Urinary bladder (tissue), 4 donors: ENCODE measurements at places on chromosomes 4 and X.

DNA sequence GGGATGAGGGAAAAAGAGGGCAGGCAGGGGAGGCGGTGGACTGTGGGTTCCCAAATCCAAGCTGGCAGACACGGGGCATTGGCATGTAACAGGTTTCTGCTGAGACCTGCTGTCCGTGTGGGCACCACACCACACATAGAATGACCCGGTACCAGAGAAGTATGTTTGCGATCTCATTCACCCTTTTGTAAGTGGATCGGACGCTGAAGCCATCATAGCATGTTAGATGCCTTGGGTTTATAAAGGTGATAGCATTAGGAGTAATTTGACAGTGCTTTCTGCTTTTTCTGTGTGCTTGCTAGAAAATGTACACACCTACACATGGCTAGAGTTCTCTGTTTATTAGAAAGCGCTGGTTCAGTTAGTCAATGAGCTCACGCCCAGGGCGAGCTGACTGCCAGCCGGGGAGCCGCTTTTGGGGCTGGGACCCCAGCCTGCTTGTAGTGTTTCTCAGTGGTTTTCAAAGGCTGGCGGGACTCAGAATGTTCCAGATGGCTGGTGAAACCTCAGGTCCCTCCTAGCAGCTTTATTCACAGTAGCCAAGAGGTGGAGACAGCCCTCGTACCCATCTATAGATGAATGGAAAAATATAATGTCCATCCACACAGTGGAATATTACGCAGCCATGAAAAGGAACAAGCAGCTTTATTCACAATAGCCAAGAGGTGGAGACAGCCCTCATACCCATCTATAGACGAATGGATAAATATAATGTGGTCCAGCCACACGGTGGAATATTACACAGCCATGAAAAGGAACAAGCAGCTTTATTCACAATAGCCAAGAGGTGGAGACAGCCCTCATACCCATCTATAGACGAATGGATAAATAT, 579 bp downstream of the IL3RA start:
- DNase-seq, result no peak

- DNase-seq, result no peak
Observed at GRCh38 chr4:30756553-30756952, 36.4 kb downstream of the PCDH7 start.

- no peak for DNase-seq
Observed at GRCh38 chrX:46461660-46462191, 83.5 kb downstream of the ZNF674 start.

- DNase-seq, result no peak
Observed at GRCh38 chr4:87698394-87698793, 48.3 kb downstream of the DMP1 start.

- DNase-seq, result no peak
Observed at GRCh38 chr4:104973708-104974107, 173.0 kb upstream of the TET2 start.

DNA sequence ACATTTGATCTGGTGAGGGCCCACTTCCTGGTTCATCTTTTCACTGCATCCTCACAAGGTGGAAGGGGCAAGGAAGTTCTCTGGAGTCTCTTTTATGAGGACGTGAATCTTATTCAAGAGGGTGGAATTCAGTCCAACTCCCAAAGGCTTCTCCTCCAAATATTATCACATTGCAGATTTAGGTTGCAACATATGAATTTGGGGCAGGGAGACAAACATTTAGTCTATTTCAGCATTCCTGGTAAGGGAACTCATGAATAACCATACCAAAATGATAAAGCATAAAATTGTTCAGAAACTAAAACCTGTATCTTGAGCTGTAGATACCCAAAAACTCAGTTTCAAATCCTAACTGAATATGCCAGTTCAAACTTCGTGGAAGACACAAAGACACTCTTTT, 246.8 kb downstream of the QDPR start:
- DNase-seq, result no peak

- no peak for DNase-seq
Observed at GRCh38 chr4:16824278-16824806, 74.1 kb downstream of the LDB2 start.

DNA sequence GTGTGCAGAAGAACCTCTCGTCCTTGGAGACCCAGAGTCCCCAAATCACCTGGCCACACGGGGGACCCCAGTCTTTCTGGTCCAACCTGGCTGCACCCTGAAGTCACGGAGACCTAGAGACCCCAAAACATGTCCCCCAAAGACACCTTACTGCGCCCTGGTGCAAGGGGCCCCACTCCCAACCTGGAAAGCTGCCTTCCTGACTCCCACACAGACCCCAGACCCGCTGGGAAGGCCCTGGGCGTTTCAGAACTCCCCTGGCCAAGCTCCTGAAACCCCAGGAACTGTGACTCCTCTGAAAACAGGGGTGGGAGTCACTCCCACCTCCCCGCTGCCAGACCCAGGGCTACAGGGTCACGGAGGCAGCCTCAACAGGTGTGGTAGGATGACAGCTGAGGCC, 12.7 kb upstream of the SHOX start:
- DNase-seq, result no peak

DNA sequence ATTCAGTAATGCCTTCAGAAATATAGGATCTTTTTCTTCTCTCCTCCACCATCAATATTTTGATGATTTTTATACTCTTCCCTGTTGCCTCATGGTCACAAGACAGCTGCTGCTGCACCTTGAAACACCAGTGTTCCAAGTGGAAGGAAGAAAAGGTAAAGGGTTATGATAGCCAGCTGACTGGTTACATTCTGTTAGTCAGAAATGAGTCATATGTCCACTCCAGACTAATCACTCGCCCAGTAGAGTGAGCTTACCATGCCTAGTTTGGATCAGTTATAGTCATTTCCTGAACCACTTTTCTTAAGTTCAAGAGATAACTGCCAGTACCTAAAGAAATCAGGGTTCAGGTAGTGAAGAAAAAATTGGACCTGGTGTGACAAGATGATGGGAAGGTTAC, 532.3 kb upstream of the SMIM31 start:
- no peak for DNase-seq

- no peak for DNase-seq
Observed at GRCh38 chr4:112038861-112039260, 106.4 kb upstream of the FAM241A start.

DNA sequence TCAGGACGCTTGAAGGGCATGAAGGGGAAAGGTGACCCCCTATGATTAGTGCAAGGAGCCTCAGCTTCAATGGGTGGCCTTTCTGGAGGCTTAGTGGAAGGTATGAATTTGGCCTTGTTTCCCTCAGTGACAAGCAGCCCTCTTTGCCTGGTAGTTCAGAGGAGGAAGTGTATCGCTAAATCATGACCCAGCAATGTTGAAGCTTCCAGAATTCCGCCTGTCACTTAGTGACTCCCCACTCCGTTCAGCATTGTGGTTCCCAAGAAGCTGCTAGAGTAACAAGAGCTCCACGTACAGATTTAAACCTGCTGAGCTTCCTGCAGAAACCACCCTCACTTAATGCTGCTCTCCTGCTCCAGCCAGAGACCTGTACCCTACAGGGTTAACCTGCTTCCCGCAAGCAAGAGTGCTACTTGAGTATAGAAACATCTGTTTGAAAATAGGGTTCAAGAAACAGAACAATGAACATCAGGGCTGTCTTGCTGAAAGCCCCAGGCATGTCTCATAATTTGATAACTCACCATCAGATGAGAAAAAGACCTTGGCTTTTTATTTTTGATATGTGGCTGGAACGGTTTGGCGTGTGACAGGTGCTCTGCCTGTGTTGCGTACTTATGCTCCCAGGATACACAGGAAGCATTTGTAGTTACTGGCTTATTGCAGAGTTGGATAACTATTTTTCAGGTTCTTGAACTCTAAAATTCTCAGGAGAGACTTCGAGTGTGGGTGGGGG, 105.2 kb downstream of the UCHL1 start:
- no peak for DNase-seq

DNA sequence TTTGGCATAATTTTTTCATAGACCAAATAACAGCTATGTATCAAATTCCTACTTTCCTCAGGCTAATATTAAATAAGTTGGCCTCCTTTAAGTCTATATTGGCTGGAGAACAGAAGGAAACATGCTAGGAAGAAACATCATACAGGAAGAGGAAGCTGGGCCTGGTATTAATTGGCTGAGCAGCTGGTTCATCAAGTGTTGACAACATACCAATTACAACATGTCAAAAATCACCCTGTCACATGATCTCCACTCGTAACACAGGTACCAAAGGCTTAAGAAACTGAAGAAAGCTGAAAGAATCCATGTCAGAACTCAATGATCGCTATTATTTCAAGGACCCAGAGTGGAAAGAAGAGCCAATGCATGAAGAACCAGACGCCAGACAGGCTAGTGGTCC, 10.5 kb downstream of the WDFY3 start:
- no peak for DNase-seq

DNA sequence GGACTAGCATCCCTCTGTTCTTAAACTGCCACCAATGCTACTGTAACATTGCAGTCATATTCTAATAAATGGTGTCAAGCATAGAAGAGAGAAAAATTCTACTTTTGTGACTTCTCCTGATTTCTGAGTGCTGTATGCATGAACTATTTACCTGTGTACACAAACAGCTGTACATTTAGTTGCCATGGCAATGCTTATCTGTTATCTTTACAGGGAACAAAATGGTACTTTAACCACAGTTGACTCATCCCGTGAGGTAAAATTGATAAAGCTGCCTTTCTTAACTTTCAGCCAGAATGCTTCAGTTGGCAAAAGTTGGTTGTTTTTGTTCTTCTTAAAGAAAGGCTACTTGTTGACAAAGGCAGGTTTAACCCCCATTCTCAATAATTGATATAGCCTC, 587.5 kb upstream of the MAGEB2 start:
- DNase-seq, result peak; percentile 0

- no peak for DNase-seq
Observed at GRCh38 chrX:110373310-110373709, 14.7 kb downstream of the RTL9 start.

- no peak for DNase-seq
Observed at GRCh38 chr4:76886848-76887441, 11.0 kb downstream of the SOWAHB start.

DNA sequence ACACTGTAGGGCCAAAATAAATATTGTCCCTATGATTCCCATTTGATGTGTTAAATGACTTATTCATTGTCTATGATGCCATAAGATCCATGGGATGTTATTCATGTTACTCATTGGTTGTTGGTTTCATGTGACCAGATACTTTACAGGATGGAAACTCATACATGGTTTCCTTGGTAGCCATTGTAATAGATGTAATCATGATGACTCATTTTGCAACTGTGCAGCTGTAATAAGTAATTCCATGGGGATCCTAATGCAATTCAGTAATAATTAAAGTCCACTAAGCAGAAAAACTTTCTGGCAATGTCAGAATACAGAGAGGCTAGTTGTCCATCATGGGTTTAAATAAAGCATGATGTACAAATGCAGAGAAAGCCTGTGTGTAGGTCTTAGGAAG, 389.7 kb upstream of the NR3C2 start:
- no peak for DNase-seq

DNA sequence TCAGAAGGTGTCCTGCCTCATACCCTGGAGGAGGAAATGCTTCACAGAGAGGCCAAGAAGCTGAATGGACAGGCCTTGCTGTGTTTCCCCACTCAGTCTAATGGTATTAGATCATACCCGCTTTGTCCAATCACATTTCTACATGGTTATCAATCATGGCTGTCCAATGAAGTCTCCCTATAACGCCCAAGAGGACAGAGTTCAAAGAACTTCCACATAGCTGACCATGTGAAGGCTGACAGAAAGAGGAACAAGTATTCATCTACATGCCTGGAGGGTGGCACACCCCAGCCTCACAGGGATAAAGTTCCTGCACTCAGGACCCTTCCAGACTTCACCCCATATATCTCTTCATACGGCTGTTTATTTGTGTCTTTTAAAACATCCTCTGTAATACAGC, 123.4 kb downstream of the MANBA start:
- no peak for DNase-seq

- no peak for DNase-seq
Observed at GRCh38 chr4:159284733-159285132, 181.9 kb downstream of the RAPGEF2 start.

DNA sequence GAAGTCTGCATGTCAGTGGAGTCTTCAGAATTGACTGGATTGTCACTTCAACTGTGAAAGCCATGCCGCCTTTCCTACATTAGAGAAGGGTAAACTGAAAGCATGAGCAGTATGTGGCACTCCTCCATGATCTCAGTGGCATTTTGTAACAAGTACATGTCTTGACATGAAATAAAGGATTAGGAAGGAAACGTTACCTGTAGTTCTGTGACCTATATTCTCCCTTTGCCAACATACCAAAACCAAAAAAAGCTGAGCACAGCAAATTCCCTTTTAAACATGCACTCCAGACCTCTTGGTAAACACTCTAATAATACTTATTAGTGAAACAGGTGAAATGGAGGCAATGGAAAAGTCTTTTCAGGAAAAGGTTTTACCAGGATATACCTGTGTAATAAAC, 344.2 kb downstream of the GRIA2 start:
- no peak for DNase-seq

GRCh38 chrX:153871451-153871850, 14.5 kb downstream of the L1CAM start:
- no peak for DNase-seq

GRCh38 chr4:182553653-182554052, 310.5 kb downstream of the TENM3 start:
- DNase-seq, result no peak

DNA sequence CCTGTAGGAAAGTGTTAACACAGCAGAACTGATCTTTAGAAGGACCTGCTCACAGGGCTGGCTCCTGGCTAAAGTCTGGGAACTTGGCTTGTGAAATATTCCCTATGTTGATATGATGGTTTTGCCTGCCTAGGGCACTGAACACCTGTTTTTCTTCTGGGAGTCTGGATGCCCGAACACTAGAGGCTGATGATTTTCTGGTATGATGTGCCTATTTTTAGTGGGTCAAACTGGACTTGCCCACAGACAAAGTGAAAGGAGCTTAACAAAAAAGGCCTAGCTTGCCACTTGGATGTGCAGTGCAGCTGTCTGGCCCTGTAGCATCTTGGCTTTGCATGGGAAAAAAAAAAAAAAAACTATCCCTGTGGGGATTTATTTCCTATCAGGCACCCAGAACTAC, 39.1 kb downstream of the ZNF674 start:
- DNase-seq, result no peak
